Activated CD4-positive, alpha-beta T cell treated with anti-CD3 and anti-CD28 coated beads, Interleukin-2, Interleukin-4, amounts not matched to agents 100 ng/mL and 50 ng/mL, durations not matched to agents 16 hours and 8 hours (primary cell): ENCODE measurements at places on chromosomes 2 and 18.

DNA sequence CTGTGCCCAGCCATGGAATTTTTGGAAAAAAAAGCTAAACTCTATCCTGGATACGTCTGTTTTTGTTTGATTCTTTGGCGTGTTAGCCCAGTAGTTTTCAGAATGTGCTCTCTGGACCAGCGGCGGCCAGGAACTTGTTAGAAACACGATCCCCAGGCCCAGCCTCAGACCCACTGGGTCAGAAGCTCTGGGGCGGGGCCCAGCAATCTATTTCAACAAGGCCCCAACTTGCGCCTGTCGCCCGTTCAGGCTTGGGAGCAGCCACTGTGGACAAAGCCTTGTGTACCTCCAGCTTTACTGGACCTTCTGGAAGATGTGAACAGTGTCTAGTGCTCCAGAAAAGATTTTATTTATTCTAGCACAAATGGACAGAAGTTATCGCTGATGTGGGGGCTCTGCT, 14.3 kb downstream of the CABLES1 start:
- DNase-seq: no peak

- no peak for DNase-seq
These were observed 39.0 kb downstream of the MBP start for GRCh38 chr18:77093586-77093985.

GRCh38 chr2:28568533-28568932, 72.7 kb downstream of the PLB1 start:
- no peak for DNase-seq

- no peak for DNase-seq
These were observed 86.1 kb downstream of the MSH2 start for GRCh38 chr2:47488870-47489584.

GRCh38 chr2:115161771-115162493, 719.5 kb downstream of the DPP10 start:
- DNase-seq: no peak

DNA sequence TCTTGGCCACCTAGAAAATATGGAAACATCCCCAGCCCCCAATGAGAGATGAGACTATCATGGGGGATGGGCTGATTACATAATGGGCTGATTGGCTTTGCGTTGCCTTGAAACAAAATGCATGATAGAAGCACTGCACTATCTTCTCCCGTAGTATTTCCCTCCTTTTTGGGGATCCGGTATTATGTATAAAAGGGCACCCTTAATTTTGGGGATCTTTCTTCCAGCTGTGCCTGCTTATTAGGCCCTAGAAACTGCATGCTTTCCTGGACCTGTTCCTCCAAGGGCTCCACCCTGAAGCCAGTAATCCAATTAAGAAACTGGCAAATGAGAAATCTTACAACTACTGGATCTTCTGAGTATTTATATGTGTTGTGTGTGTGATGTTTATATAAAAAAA, 34.9 kb upstream of the SH3RF3 start:
- no peak for DNase-seq

DNA sequence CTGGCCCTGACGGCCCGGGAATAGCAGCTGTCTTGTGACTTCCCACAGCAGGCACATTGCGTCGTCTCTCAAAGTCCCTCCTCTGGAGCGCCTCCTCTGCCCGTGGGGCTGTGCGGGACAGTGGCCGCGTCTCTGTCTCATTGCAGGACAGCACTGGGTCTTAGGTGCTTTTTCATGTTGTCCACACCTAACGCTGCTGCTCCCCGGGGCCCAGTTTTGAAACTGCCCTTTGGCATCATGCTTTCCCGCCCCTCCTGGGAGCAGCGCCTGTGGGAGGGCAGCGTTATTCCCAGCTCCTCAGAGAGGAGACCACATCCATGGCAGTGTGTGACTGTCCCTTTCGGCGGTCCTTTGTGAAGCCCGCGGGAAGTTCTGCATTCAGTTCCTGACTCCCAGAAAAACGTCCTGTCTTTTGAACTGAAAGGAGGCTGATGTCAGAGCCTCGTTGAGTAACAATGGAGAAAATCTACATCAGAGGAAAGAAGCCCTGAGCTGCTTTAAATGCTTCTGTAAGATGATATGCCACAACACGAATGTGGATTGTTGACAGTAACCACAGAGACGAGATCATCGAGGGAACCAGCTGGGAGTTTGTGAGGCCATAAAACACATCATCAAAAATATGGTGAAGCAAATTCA, 226.0 kb downstream of the FAM210A start:
- peak; percentile 21 for DNase-seq

GRCh38 chr18:26429535-26430226, 118.7 kb downstream of the KCTD1 start:
- no peak for DNase-seq
